LoVo (cell line): ENCODE measurements at places on chromosomes 2 and 18.

DNA sequence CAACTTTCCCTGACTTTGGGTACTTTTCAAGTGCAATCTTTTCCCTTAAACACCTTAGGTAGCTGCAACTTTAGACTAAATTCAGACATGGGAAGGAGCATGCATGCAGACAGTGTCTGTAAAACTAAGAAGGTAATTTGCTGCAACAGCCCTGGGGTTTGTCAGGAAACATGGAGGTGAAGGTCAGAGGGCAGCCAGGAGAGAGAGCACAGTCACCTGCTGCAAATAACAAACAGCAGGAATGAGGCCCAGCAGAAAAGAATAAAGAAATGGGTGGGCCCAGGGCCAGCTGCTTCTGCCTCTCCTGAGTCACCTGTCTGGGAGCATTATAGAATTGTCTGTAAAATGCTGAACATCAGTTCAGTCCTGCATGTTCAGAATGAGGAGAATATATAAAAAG is 35.2 kb downstream of the MTHFD2 start:
- no peak for DNase-seq

DNA sequence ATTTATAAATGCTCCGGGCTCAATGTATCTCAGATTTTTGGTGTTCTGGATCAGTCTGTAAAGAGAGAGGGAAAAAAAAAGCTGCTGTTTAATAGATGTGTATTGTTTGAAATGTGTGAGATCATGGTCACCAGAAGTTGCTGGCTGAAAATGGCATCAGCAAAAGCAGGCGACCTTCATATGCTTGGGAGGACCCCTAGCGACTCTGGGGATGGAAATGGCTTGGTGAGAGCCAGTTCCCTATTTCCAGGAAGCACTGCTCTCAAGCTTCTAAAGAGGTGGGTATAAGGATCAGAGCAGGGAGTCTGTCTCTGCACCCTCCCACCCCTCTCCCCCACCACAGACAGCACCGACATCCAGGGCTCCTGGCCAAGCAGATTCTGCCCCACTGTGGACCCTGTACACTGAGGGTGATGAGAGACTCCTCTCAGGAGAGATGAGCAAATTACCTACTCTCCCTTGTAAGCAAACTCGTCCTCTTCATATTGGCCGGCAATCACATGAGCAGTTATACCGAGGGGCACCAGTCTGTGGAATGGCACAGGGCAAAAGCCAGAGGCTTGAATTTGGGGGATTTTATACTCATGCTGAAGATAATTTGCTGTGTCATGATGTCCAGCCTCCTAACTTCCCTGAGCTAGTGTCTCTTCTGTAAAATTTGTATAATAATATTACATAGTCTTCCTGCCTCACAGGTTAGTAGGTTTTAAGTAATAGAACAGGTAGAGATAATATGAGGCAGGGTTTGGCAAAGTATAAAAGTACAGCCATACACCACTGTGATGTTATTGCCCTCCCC is 29.6 kb downstream of the LHCGR start:
- no peak for DNase-seq

GRCh38 chr18:11322716-11323115 is 173.3 kb upstream of the PIEZO2 start:
- no peak for DNase-seq

DNA sequence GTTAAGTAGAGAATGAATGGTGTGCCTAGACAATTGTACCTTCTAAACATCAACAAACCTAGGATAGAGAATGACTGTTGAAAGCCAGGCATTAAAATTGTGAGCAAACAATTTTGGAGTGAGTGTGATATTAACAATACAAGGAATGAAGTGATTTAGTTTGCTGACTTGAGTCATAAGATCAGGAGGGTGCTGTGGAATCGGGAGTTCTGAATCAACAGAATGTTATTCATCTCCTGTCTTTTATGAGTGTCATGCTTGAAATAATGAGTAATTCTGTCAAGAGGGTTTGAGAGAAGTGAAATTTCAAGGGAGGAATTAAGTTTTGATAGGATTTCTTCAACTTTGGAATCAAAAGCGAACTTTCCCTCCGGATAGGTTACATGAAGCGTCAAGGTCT is 214.4 kb upstream of the DSEL start:
- DNase-seq, result no peak

GRCh38 chr2:169478745-169479256 is 493 bp upstream of the BBS5 start:
- no peak for DNase-seq

GRCh38 chr18:38491195-38491594 is 925.6 kb upstream of the CELF4 start:
- no peak for DNase-seq

DNA sequence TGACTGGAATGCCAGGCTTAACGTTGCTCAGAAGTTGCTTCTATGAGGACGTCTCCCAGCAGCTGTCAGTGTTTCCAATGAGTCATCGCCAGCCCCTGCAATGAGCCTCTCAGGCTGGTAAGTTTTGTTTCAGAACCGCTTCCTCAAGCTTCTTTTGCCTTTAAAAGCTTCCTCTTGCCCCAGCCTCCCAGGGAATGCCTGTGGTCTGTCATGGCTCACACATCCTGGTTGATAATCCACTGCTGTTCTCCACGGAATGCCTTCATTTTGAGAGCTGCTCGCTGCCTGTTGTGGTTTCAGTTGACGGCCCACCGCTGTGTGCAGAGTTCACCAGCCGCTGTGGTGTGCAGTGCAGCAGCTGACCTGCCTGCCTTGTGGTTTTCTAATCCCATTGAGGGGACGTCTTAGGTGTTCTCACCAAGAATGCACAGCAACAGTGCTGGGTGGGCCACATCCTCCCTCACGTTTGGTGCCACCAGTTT is 96.4 kb downstream of the RTP5 start:
- peak; percentile 50 for DNase-seq

GRCh38 chr18:37769826-37770225 is 204.2 kb upstream of the CELF4 start:
- DNase-seq, result no peak

GRCh38 chr2:43880952-43881351 is 42.2 kb downstream of the ABCG8 start:
- no peak for DNase-seq

DNA sequence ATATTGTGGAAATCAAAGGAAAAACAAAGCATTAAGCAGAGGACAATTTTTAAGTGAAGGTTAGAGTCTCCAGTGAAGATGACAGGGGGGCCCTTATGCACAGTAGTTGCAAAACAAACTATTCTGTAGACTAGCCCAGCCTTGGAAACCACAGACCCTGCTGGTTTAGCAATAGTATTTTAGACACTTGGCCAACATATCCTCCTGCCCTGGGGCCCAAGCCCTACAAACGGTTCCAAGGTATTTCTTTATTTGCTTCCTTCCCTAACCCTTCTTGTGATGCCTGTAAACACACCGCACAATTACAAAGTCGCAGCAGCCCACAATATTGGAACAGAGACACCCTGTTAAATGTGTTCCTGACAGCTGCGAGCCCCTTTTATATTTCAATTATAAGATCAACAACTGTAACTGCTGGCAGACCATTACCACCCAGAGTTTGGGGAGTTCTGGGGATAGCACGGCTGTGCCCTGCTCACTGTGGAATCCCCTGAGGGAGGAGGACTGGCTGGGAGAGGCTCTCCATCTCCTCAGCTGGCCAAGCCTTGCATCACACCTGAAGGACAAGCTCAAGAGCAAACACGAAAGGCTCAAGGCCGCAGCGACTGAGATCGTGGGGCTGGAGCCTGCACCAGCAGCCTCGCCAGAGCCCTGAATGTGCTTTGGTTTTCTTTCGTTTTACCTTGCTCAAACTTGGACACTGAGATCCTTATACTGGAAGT is 282.2 kb upstream of the ATP5MC3 start:
- DNase-seq, result no peak

GRCh38 chr18:11372163-11372562 is 222.8 kb upstream of the PIEZO2 start:
- DNase-seq, result no peak

- no peak for DNase-seq
These were observed 13.5 kb downstream of the IL36B start for GRCh38 chr2:113039158-113039557.

DNA sequence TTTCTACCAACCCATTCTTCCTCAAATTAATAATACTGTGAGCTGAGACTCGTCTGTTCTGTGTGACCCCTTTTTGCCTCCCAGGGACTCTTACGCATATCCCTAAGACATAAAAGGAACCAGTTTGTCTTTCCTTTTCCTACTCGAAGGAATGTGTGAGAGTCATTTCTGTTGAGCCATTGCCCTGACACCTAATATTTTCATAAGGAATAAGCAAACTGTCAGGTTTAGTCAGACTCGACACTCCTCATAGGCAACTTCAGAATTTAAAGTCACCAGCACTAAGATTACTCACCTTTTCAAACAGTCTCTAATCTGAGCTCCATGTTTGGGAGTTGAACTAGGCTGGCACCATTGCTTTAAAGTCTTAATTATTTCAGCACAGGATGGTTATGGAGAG is 305.5 kb downstream of the IKZF2 start:
- no peak for DNase-seq

GRCh38 chr2:200650195-200650594 is 64.4 kb downstream of the AOX1 start:
- DNase-seq, result no peak

- DNase-seq, result peak; percentile 92
These were observed 70.8 kb upstream of the SMAD7 start for GRCh38 chr18:49021433-49022129.

- no peak for DNase-seq
These were observed 8.3 kb upstream of the TNS1 start for GRCh38 chr2:218010984-218011652.

DNA sequence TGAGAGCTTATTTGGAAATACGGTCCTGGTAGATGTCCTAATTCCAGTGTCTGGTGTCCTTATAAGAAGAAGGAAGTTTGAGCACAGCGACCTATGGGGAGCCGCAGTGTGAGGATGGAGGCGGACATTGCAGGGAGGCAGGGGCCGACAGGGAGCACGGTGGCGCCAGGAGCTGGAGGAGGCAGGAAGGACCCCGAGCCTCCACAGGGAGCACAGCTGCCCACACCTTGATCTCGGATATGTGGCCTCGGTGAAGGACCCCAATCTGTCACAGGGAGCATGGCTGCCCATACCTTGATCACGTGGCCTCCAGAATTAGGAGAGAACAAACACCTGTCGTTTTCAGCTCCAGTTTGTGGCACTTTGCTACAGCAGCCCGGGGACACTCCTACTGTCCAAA is 461.6 kb upstream of the SALL3 start:
- no peak for DNase-seq

- DNase-seq, result no peak
These were observed 63.5 kb downstream of the DCC start for GRCh38 chr18:52403291-52404021.

DNA sequence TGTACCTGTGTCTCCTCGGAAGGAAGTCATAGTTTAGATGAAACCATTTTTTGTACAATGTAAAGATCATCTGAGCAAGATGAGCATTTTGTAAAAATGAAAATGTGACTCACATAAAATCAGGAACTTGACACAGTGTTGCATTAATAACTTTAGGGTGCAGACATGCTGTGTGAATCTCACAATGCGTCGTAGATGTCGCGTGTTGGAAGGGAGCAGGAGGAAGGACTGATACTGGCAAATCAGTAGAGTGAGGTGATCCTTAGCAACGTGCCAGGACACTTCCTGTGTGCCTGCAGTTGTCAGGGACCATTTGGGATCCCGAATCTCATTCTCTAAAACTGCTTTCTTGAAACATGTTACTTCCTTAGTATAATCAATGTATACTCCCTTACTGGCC is 103.1 kb downstream of the SH3BP4 start:
- DNase-seq, result no peak

DNA sequence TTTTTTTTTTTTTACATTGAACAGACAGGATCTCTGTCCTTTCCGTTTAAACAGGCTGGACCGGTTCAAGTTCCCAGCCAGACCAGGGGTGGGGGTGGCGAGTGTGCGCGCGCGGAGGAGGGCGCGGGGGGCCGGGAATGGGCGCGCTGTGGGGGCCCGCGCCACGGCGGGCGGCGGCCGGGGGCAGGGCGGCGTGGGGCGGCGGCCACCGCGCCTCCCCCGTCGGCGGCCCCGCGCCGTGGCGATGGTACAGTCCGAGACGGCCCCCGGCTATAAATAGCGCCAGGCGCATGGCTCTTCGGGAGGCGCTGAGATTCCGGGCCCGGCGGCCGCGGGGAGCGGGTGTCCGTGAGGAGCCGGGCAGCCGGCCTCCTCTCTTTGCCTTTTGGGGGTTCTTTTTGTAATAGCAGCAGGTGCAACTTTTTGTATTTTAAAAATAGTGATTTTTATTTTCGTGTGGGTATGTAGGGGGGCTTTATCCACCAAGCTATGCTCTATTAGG is 430 bp upstream of the CELF4 start:
- no peak for DNase-seq

DNA sequence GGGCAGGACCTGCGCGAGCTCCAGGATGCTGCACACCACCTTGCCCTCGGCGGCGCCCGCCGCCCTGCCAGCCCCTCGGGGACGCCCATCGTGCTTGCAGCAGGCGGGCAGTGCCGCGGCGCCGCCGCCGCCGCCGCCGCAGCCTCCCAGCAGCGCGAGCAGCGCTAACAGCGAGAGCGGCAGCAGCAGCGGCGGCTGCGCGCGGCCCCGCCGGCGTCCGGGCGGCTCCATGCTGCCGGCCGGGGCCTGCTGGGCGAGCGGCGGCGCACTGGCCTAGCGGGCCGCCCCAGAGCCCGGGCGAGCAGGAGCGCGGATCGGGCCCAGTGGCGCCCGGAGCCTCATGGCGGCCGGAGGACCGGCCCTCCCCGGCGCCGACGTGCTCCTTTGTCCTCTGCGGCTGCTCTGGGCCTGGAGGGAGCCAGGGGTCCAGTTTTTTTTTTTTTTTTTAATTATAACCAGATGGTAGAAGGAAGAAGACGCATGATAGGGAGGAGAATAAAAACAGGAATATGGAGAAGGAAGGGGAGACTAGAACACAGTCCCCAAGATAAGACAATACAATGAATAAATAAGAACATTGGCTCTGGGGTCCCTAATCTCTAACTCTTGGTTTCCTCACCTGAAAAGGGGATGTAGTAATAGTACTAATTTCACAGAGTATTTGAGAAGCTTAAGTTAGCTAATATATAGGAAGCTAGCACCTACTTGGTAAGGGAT is 17.1 kb upstream of the ANKRD62 start:
- DNase-seq, result no peak

GRCh38 chr2:129923265-129924091 is 56.0 kb upstream of the RAB6C start:
- DNase-seq, result peak; percentile 47
